Right cardiac atrium (tissue), 5 donors: ENCODE measurements at places on chromosomes 1 and 21.

- DNase-seq = no peak
These were observed 5.9 kb upstream of the NUF2 start for GRCh38 chr1:163315773-163316374.

DNA sequence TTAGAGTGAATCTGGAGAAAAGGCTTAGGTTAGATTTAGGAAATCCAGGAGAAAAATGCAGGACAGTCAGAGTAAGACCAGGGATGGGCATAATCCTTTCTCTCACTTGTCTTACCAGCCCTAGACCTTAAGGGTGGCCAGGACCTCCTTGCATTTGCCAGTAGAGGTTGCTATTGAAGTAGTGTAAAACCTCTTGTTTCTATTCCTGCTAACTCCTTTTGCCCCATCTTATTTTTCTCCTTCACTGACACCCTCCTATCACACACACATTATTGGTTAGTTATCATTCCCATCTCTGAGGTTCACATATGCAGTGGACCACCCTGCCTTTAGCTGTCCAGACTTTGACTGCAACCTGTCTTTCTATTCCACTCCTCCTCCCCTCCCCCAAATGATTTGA, 75.0 kb upstream of the MACF1 start:
- DNase-seq = no peak

- DNase-seq = no peak
These were observed 7.8 kb downstream of the AHCTF1 start for GRCh38 chr1:246923900-246924299.

GRCh38 chr1:196002906-196003305, 605.3 kb downstream of the KCNT2 start:
- DNase-seq = no peak

GRCh38 chr21:18164483-18164882, 80.2 kb upstream of the CHODL start:
- DNase-seq = no peak

GRCh38 chr1:66954208-66954607, 29.4 kb downstream of the MIER1 start:
- DNase-seq = no peak

DNA sequence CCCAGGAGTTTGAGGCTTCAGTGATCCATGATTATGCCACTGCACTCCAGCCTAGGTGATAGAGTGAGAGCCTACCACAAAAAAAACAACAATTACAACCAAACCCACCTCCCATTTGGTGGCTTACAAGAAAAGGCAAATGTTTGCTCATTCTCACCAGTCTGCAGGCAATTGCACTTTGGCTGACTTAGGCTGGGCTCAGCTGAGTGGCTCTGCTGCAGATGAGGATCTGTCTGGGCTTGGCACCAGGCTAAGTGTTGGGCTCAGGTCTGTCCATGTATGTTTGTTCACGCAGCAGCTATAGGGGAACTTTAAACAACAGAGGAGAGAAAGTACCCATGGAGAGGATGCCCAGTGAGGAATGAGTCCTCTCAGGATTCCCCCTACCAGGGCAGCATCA, 28.0 kb upstream of the COA6 start:
- no peak for DNase-seq

DNA sequence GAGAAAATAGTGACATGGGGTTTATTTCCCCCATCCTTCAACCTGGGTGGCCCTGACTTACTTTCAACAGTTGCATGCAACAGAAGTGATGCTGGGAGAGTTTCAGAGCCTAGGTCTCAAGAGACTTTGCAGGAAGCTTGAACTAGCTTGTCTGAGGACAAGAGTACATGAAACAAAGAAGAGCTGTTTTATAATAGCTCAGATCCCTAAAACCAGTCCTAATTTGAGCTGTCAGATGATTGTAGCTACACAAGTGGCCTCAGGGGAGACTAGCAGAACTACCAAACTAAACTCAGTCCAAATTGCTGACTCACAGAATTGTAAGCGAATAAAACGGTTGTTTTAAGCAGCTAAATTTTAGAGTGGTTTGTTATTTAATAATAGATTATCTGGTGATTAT, 17.1 kb downstream of the RC3H1 start:
- DNase-seq = no peak

DNA sequence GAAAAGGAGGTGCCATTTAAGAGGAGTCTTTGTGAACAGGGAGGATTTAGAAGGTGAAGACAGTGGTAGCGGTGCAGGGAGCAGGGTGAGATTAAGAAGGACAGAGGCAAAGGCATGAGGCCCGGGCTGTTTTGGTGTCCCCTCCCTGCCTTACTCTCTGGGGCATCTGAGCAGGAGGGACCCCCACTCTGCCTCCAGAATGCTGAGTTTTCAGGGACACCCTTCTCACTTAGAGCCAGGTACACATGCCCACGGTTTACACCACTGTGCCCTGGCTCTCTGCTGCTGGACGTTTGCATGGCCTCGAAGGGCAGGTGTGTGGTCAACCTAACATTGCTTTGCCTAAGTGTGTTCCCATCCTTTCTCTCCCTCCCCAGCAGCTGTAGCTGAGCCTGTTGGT, 20.5 kb upstream of the PARP1 start:
- DNase-seq = no peak

DNA sequence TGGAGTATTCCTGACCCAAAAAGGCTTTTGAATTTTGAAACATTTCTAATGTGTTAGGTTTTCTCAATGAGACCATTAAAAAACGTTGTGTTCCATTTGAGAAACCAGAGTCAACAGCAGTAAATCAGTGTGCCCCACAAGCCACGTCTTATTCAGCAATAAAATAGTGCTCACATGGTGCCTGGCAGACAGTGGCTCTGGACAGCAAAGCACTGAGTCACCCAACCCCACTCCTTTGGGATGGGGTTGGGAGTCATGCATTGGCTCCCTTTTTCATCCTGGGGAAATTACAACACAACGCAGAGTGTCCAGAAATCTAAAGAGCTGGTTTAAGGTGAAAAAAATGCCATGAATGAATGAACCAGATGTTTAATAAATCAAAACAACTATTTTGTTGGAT, 46.5 kb downstream of the KCNJ15 start:
- no peak for DNase-seq

DNA sequence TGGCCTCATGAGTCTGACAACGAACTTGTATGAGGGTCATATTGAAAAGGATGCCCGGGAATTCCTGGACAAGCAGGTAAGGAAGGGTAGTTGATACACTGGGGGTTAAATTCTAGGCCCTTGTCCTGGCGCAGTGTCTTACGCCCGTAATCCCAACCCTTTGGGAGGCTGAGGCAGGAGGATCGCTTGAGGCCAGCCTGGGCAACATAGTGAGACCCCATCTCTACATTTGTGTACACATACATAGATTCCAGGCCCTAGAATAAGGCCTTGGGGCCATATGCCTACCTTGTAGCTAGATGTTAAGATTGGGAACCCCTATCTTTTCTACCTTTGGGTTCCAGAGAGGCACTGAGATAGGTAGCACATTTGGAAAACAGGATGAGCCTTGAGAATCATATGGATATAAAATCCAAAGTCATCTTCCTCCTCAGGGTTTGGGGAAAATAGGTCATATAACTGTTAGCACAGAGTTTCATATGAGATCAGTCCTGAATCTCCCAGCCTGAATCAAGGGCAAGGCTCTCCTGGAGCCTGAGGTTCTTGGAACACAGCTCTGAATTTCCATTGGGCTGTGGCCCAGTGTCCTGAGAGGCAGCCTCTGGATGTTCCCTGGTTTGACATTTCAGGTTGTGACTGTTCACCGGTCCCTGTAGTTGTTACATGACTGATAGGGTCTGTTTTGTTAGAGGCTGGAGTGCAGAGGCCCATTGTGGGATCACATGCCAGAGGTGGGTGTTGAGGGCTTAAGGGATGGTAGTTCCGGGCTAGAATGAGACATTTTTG, 104.4 kb downstream of the PIK3R3 start:
- no peak for DNase-seq

DNA sequence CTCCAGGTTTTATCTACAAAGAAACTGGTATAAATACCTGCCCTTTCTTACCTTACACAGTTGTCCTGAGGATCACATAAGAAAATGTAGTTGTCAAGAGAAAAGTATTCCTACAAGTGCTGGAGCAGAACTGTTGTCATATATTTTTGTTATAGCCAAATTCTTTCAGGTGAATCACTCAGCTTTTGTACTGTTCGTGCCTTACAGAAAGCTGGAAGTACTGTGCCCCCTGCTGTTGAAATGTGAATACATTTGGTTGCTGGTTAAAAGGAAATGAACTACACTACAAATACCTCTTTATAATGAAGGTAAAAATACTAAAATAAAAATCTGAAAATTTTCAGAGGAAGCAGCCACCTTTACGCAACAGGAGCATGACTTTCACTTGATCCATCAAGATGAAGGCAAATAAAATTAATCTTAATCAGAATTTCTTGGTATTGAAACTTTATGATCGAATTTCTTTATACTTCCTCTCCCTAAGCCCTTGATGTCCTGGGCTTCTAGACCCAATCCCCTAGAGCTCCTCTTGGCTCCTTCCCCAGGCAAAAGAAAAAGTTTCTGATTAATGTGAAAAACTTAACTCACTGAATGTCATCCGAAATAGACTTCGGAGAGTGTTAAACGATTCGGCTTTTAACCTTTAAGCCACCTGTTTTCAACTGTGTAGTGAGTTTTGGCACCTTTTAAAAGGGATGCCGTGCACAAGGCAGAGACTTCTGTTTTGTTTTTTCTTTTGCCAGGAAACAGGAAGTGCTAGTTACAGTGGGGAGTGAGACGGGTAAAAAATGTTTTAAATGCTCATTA, 12.5 kb downstream of the CHML start:
- DNase-seq = no peak

- no peak for DNase-seq
These were observed 24.4 kb downstream of the RCAN1 start for GRCh38 chr21:34590520-34590919.

DNA sequence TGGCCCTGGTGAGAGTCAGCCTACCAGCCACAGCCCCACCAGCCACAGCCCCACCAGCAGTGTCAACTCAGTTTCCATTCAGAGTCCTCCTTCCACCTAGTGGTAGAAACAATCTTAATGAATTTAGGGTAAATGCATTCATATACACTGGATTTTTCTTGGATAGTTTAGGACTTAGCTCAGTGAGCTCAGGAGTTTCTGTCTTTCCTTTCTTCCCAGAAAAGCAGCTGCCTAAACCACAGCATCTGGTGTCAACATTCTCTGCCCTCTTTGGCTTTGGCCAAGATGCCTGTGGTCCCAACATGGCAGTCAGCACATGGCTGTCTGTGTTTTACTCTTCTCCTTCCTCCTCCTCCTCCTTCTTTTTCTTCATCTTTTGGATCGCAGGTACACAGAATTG, 94.0 kb downstream of the CLIC6 start:
- DNase-seq = no peak

GRCh38 chr1:54417123-54417522, 10.9 kb upstream of the SSBP3 start:
- no peak for DNase-seq

DNA sequence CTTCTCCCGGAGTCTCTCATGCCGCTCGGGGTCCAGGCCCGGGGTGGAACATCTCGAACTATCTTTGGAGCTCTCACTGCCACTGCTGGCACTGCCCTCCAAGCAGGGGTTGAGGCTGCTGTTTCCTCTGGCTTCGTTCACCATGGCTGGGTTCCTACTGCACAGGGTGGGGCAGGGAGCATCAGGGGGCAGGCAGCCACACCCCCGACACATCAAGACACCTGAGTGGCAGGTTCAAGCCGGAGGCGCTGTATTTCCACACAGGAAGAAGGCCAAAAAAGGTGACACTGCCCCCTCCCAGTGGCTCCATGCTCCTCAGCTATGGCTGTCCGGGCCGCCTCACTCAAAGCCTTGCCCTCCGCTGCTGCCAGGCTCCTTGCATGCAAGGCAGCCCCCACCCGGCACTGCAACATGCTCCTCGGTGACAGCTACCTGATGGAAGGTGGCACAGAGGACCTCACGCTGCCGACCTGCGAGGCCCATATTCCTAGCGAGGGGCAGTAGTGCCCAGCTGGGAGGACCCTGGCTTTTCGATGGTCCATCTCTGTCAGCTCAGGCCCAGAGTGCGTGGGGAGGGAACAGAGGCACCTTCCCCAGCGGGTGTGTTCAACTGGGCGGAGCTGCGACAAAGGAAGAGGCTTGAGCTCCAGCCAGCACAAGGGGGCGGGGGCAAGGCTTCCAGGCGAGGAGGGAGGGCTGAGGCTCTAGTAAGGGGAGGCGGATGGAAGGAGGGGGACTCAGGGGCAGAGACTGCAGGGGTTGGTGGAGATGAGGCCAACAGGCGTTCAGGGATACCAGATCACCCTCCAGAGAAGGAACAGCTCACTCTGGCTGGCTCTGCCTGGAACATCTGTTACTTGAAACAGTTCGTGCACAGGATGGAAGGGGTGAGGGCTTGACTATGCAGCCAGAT, 2.5 kb downstream of the MTHFR start:
- DNase-seq = peak; percentile 98

DNA sequence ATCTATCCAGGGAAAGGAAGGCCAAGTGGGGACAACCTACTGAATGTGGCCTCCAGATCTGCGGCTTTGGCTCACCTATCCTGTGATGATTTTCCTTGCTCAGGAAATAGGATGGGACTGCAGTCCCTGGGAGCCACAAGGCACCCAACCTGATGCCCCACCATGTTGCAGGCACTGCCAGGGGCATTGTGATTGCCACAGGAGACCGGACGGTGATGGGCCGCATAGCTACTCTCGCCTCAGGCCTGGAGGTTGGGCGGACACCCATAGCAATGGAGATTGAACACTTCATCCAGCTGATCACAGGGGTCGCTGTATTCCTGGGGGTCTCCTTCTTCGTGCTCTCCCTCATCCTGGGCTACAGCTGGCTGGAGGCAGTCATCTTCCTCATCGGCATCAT, 11.8 kb downstream of the ATP1A2 start:
- DNase-seq = no peak

GRCh38 chr1:44072204-44072603, 40.9 kb upstream of the SLC6A9 start:
- DNase-seq = no peak

DNA sequence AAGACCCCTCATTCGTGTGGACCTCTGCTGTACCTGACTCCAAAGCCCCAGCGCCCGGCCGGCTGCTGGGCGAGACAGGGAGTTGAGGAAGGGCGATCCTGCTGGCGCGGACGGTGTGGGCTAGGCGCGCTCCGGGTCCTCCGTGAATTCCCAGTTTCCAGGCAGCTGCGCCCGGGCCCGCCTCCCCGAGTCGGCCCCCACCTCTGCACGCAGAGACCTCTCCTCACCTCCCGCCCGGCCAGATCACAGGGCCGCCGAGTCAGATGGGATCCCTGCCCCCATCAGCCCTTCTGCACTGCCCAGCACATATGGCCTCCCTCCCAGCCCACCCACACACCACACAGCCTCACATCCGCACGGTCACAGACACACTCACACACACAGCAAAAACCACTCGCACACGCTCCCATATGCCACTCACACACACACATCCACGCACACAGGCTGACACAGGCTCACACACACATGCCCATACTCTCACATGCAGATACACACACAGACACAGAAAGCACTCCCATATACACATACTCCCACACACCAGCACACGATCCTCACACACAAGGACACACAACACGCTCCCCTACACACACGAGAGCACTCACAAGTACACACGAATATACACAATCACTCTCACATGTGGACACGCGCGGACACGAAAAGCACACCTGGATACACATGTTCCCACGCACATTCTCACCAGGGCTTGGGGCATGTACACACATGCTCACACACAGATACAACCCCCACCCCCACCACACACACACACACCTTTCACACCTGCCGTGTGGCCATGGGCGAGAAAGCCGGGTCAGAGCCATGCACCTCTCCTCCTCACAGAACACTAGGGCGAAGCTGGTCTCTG, 7.2 kb upstream of the GUCA2B start:
- no peak for DNase-seq
